ENCODE measurements at places on chromosomes 13 and 19.

DNA sequence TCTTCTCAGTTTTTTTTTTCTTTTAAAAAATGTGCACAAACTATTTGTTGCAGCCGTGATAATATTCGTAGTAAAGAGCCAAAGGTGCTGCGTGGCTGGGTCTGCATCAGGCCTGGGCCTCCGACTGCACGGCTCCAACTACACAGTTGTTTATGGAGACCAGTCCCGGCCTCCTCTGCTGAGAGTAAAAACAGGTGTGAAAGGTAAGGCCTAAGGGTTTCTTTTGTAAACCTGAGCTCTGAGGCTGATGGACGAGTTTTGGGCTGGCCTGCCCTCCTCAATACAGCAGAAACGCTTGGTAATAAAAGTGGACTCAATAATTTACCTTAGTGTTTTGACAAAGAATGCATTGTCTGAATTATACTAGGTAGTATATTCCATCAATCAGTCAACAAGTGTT is 3.9 kb downstream of the MBNL2 start:
- DNase-seq: no peak

- DNase-seq: no peak
Observed at GRCh38 chr13:79346300-79346914, 59.6 kb downstream of the RBM26 start.

- no peak for DNase-seq
Observed at GRCh38 chr19:31671411-31672035, 322.3 kb upstream of the TSHZ3 start.

DNA sequence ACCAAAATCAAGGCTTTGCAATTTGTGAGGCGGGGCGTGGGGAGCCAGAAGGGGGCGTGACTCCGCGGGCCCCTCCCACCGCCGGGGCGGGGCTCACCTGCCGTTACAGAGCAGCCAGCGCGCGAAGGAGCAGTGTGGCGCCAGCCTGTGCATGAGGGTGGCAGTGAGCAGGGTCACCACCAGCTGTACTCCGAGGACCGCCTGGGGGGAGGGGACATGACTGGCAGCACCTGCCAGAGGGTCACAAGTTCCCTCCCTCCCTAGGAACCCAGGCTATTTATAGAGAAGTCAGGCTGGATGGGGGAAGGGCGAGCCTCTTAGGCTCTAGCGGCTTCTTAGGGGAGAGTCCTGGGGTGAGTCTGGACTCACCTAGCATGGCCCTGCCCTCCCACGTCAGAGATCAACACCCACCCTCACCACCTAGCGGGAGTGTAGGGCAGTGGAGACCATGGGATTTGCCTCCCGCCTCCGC is 3.6 kb downstream of the TMEM161A start:
- peak; percentile 55 for DNase-seq

- DNase-seq: no peak
Observed at GRCh38 chr13:55062662-55063061, 2034.0 kb downstream of the OLFM4 start.

DNA sequence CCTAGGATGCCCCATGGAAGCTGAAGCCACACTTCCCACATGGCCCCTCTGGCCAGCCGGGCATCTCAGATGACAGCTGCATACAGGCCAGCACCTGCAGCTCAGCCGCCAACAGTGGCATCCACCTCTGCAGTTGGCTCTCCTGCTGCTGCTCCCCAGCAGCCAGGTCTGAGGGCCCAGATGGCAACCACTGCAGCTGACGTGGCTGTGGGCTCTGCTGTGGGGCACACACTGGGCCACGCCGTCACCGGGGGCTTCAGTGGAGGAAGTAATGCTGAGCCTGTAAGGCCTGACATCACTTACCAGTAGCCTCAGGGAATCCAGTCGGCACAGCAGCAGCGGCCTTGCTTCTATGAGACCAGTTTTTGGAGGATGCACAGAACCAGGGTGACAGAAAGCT is 45.3 kb upstream of the LSM14A start:
- no peak for DNase-seq

DNA sequence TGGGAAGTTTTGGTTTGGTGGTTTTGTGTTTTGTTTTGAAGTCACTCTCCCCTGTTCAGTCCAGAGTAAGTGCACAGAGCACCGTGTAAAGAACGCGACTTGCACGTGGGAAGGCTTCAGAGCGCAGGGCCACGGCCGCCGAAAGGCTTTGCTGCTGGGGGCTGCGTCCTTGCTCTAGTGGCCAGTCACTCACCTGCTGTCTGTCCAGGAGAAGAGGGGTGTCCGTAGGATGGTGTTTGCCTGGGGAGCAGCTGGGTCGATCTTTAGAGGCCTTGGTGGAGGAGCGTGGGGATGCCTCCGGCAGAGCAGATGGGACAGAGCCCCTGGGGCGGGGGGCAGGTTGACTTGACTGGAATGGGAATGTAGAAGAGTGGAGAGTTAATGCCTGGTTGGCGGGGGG is 116.6 kb upstream of the MCF2L start:
- DNase-seq: no peak

DNA sequence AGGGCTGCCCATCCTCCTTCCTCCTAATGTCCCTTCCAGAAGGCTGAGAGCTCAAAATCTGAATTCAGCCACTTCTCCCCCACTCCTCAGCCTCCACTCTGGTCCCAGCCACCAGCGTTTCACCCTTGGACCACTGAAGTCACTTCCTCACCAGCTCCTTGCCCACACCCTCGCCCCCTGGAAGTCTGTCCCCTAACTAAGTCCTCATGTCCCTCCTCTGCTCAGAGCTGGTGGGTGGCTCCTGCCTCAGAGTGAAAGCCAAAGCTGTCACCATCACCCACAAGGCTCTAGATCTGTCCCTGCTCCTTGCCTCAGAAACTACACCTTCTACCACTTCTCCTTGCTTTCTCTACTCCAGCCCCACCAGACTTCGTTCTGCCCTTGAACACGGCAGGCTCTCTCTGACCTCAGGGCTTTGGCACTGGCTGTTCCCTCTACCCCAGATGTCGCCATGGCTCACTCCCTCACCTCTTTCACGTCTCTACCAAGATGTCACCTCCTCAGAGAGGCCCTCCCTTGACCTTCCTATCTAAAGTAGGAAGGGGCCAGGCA is 1.7 kb downstream of the ERCC1 start:
- DNase-seq: no peak

DNA sequence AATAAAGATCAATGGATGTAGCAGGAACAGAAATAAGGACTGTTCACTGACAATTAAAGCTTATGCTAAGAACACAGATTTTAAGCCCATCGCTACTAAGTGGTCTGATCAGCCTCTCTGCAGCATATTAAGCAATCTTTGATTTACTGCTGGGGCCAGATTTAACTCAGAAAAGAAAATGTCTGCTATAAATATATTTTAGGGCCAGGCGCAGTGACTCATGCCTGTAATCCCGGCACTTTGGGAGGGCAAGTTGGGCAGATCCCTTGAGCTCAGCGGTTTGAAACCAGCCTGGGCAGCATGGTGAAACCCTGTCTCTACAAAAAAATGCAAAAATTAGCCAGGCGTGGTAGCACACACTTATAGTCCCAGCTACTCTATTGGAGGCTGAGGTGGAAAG is 43.0 kb downstream of the METTL21C start:
- no peak for DNase-seq

DNA sequence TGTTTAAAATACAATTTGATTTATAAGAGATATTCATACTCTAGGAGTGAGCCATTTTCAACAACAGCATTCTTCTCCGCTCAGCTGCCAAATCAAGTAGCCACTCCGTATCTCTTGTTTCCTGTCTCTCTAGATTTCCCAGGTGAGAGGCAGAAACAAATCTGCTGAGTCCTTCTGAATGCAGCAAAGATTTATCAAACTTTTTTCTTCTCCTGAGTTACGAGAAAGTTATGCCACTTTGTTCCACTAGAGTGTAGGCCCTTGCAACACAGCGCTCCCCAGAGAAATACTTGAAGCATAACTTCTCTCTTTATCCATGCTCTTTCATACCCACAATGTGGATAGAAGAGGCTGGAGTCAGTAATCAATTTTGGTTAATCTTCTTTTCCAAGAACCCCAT is 1960.8 kb downstream of the OLFM4 start:
- no peak for DNase-seq

DNA sequence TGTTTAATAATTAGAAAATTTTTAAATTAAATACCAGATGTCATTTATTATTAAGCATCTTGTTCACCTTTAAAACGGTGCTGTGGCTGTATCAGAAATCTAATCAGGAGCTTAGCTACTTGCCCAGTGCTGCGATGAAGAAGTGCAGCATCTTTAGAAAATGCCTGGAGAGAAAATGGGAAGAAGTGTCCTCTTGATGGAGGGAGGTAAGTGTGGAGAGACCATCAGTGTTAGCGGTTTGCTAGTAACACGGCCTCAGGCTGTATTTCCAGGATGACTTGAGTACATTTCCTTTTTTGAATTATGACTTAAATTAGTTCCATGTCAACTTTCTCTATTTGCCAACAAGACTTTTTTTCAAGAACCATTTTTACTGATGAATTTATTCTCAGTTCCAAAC is 74.1 kb downstream of the SHISA2 start:
- no peak for DNase-seq

GRCh38 chr19:33388725-33389420 is 15.4 kb downstream of the CEBPG start:
- DNase-seq: no peak

- DNase-seq: no peak
Observed at GRCh38 chr13:20190076-20190475, 2.7 kb downstream of the GJB2 start.

GRCh38 chr13:101942038-101942437 is 459.8 kb downstream of the FGF14 start:
- DNase-seq: no peak

DNA sequence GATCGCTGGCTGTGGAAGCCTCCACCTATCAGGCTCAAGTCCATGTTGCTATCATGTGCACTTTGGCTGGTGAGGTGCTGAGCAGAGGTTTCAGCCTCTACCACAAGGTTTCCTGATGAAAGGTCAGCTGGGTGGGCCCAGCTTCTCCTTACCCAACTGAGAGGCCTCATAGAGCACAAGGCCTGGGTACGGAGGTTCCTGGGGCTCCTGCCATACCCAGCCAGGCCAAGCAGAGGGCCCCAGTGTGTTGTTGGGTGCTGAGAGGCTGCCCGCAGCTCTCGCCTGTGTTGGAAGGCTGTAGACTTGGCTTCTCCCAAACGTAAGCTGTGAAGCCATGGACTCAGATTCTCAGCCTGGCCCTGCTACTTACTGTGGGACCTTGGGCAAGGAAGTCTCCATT is 28.2 kb downstream of the ACTN4 start:
- DNase-seq: no peak

DNA sequence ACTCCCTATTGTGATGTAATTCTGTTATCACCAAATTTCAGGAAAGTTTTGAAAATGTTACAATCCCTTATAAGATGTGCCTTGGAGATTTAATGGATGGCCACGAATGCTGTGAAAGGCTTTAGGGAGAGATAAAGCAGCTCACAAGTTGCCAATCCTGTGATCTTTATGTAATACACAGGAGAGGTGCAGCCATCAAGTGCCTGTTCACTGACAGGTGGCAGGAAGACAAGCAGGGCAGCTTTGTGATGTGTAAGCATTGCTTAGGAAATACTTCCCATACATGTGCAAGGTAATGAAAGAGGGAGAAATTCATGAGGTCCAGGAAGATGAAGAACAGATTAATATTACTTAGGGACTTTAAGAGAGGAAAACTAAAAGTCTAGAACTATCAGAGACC is 628.8 kb downstream of the SLITRK6 start:
- DNase-seq: no peak

GRCh38 chr19:19171821-19172532 is 1.9 kb upstream of the MEF2B start:
- DNase-seq: no peak

DNA sequence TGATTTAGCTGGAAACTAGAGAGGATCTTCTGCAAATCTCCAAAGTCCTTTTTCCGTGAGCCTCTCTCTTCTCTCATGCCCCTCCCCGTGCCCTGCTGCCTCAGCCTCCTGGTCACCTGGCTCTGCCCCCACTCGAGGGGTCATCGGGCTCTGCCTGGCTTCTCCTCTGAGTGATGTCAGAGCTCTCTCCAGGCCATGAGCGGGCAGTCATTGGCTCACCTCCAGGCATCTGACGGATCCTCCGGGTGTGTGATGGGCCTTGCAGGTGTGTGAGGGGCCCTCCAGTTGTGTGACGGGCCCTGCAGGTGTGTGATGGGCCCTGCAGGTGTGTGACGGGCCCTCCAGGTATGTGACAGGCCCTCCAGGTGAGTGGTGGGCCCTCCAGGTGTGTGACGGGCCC is 10.3 kb upstream of the GAS6 start:
- no peak for DNase-seq

GRCh38 chr13:33078263-33078662 is 62.0 kb downstream of the KL start:
- DNase-seq: no peak

DNA sequence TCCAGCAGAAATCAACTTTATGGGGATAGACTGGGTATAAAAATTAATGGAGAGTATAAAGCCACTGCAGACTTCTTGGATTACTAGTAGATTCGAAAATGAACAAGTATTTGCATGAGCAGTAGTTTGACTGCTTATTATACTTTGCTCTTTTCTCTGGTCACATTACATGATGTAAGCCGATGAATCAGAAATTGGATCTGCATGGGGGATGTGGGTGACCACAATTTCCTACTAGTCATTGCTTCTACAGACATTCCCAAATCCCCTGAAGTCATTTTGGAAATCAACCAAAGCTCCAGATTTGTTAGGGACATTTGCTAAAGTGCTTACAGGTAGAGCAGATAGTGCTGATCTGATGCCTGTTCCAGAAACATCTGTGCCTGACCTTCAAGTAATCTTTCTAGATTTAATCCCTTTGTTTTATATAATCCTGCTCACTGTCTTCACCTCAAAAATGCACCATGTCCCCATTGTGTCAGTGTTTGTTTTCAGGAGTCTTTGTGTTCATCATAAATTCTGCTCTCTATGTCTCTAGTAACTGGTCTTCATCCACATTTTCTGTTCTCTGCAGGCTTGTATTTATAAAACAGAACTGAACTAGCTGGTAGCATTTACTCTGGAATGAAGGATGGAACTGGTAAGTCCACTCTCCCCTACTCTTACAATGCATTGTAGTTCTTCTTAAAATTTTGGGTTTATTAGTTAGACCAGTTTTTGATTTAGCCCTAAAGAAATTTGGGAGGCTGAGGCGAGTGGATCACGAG is 201.5 kb upstream of the CSNK1A1L start:
- DNase-seq: no peak

DNA sequence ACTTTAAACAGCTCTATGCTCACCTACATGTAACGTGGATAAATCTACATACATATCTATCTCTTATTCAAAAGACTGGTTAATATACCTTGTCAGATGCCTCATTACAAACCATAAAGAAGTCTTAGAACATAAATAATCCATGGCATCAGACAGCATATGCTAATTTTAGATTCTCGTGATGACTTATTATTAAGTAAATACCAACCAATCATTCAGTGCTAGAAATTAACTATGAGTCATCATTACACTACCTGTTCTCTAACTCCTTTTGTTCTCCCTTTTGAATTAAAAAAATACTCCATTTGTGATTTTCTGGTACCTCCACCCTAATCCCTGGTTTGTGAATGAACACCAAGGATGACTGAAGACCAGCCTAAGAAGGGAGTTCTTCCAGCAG is 754.3 kb upstream of the ARGLU1 start:
- no peak for DNase-seq

GRCh38 chr13:51643882-51644281 is 59.6 kb downstream of the WDFY2 start:
- DNase-seq: no peak

DNA sequence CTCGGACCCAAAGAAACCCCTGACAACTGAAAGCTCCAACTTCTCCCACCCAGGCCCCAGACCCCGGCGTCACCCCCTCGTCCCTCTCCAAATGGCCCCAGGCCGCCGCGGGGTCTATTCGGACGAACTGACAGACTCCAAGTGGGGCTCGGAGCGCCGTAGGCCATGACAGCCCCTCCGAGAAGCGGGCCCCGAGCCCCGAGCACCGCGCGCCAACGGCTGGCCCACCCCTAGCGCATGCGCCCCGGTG is 360 bp downstream of the DDX39A start:
- DNase-seq: no peak

- DNase-seq: no peak
Observed at GRCh38 chr13:110576070-110576394, 14.5 kb upstream of the RAB20 start.

Data from CD4-positive, alpha-beta T cell treated with Interleukin-6 for 4 hours (primary cell).